ENCODE measurements at places on chromosomes 1 and 21.

- no peak for DNase-seq
- peaks cover 13% of the 10 kb centered on the region for H3K36me3 ChIP-seq
- no peaks in the 10 kb centered on the region for H3K27me3 ChIP-seq
- H3K27ac ChIP-seq = no peak overlapping the region
These were observed 8.0 kb downstream of the CORT start for GRCh38 chr1:10457875-10458274.

DNA sequence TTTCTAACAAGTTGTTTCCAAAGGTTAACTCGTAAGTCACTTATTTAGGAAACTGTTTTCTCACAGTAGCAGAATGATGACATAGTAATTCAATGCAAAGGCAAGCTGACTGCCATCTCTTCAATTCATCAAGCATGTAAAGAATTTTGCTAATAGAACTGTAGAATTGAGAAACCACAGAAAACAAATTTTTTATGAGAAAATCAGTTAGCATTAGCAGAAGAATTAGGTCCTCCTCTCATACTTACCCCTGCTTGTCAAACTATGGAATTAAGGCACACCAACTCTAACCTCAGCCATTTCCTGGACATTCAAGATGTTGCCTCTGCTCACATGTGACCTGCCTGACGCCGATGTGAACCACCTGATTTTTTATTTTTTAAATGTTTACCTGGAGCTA lies 115.2 kb downstream of the LRRC40 start:
- peaks cover 5% of the 10 kb centered on the region for H3K27me3 ChIP-seq
- H3K4me1 ChIP-seq = no peaks in the 10 kb centered on the region
- no peak overlapping the region for H3K4me3 ChIP-seq
- DNase-seq = no peak
- no peak overlapping the region for H3K27ac ChIP-seq

GRCh38 chr1:196209265-196209664 lies 399.0 kb downstream of the KCNT2 start:
- DNase-seq = no peak
- H3K27ac ChIP-seq = no peak overlapping the region
- no peaks in the 10 kb centered on the region for H3K4me1 ChIP-seq

DNA sequence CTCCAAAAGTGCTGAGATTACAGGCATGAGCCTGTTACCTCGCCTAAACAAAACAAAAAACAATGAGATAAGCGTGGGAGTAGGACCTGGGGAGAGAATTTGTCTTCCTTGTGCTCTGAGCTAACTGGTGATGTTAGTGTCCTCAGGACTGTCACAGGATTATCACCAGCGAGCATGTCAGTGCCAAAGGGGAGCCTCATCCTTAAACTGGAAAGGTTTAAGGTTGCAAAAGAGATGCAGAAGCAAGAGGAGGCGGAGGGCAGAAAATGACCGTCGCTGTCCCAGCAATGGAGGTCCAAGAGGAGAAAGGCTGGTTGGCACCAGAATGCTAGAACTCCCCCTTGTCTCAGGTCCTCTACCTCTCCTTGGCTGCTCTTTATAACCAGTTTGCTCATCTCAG lies 3.9 kb downstream of the SYPL2 start:
- H3K4me1 ChIP-seq = peaks cover 2% of the 10 kb centered on the region
- DNase-seq = no peak
- H3K4me3 ChIP-seq = no peak overlapping the region
- peaks cover 89% of the 10 kb centered on the region for H3K27me3 ChIP-seq
- no peak overlapping the region for H3K27ac ChIP-seq

DNA sequence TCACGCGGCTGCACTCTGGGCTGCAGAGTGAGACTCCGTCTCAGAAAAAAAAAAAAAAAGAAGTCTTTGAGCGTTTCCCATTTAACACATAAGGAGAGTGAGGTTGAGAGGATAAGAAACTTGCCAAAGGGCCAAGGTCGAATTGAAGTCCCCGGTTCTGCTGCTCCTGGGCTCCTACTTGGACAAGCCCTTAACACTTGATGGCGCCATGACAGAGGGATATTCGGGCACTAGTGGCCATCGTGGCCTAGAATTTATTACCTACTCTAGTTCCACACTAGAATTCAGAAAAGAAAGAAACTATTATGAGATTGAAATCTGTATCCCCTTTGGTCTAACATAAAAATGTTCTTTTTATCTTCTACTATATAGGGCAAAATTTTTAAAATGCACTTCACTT lies 65.7 kb upstream of the NEK2 start:
- H3K27ac ChIP-seq = peak overlapping the region; percentile 91
- no peak overlapping the region for H3K4me3 ChIP-seq
- no peak for DNase-seq
- peaks cover 27% of the 10 kb centered on the region for H3K4me1 ChIP-seq
- H3K36me3 ChIP-seq = no peaks in the 10 kb centered on the region
- H3K27me3 ChIP-seq = no peaks in the 10 kb centered on the region

- H3K4me3 ChIP-seq = no peak overlapping the region
- no peak for DNase-seq
- H3K27me3 ChIP-seq = no peaks in the 10 kb centered on the region
These were observed 229.3 kb downstream of the GRIK1 start for GRCh38 chr21:29710498-29710897.

GRCh38 chr1:42747125-42747524 lies 7.1 kb upstream of the CLDN19 start:
- H3K36me3 ChIP-seq = peaks cover 17% of the 10 kb centered on the region
- no peak overlapping the region for H3K27ac ChIP-seq
- no peaks in the 10 kb centered on the region for H3K27me3 ChIP-seq
- no peak overlapping the region for H3K4me3 ChIP-seq

GRCh38 chr1:200706111-200706814 lies 32.4 kb upstream of the CAMSAP2 start:
- H3K4me3 ChIP-seq = no peak overlapping the region
- H3K4me1 ChIP-seq = no peaks in the 10 kb centered on the region
- H3K36me3 ChIP-seq = no peaks in the 10 kb centered on the region
- H3K27ac ChIP-seq = peak overlapping the region; percentile 79
- no peaks in the 10 kb centered on the region for H3K27me3 ChIP-seq

- H3K36me3 ChIP-seq = peaks cover 12% of the 10 kb centered on the region
- H3K4me1 ChIP-seq = no peaks in the 10 kb centered on the region
- no peak overlapping the region for H3K27ac ChIP-seq
- no peak overlapping the region for H3K4me3 ChIP-seq
- no peak for DNase-seq
These were observed 30.7 kb downstream of the SDCCAG8 start for GRCh38 chr1:243286409-243287122.

GRCh38 chr1:32612189-32612881 lies 38.0 kb downstream of the ZBTB8OS start:
- H3K4me1 ChIP-seq = peaks cover 5% of the 10 kb centered on the region
- no peaks in the 10 kb centered on the region for H3K27me3 ChIP-seq
- H3K4me3 ChIP-seq = peak overlapping the region; percentile 63
- peak; percentile 8 for DNase-seq
- H3K27ac ChIP-seq = peak overlapping the region; percentile 44
- H3K36me3 ChIP-seq = peaks cover 2% of the 10 kb centered on the region
